ENCODE measurements at places on chromosomes 11 and 22.

- DNase-seq: no peak
- H3K27me3 ChIP-seq: no peaks in the 10 kb centered on the region
- no peaks in the 10 kb centered on the region for H3K36me3 ChIP-seq
These were observed 628.1 kb downstream of the METTL15 start for GRCh38 chr11:28736256-28736655.

GRCh38 chr11:17767301-17767885 is 32.8 kb downstream of the KCNC1 start:
- H3K27ac ChIP-seq: no peak overlapping the region
- no peaks in the 10 kb centered on the region for H3K27me3 ChIP-seq
- DNase-seq: no peak

- DNase-seq: no peak
- H3K4me3 ChIP-seq: no peak overlapping the region
- H3K27me3 ChIP-seq: no peaks in the 10 kb centered on the region
- H3K36me3 ChIP-seq: no peaks in the 10 kb centered on the region
These were observed 20.8 kb upstream of the PEX26 start for GRCh38 chr22:18056807-18057474.

DNA sequence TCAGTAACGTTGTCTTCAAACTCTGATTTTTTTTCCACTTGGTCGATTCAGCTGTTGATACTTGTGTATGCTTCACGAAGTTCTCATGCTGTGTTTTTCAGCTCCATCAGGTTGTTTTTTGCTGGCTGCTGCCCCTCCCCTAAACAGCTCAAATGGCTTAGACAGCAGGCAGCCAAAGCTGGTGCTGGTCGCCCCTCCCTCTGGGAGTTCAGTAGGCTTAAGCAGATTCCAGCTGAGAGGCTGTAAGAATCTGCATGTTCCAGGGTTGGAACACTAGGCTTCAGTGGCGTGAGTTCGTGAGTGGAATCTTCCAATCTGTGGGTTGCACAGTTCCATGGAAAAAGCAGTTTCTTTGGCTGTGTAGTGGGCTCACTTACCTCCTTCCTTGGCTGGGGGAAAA is 10.3 kb upstream of the FIBIN start:
- H3K27me3 ChIP-seq: no peaks in the 10 kb centered on the region
- no peak overlapping the region for H3K27ac ChIP-seq
- peaks cover 7% of the 10 kb centered on the region for H3K4me1 ChIP-seq
- H3K36me3 ChIP-seq: no peaks in the 10 kb centered on the region
- no peak for DNase-seq

All from RWPE2 (cell line).